ENCODE measurements at places on chromosomes 5 and 9.

DNA sequence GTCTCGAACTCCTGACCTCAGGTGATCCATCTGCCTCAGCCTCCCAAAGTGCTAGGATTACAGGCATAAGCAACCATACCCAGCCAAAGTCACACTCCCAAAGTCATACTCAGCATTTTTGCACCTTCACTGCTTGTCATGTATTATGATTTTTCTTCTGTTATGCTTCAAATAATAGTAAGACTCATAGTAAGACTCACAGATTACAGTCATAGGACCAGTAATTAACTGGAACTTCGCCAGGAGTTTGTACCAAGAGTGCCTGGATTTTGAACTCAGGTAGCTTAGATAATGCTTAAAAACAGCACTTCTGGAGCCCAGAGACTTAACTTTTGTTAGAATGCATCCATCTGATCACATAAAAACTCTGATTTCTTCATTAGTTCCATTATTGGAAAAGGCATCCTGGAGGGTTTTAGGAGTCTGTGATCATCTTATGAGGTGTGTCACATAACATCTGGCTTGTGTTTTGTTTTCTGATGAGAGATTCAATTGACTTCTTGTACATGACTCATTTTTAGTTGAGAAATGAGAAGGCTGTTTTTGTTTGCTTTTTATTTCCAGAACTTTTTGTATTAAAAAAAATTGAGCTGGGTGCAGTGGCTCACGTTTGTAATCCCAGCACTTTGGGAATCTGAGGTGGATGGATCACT is 131.5 kb downstream of the ADAMTS19 start:
- H3K36me3 ChIP-seq = no peaks in the 10 kb centered on the region
- no peak overlapping the region for H3K27ac ChIP-seq
- no peaks in the 10 kb centered on the region for H3K27me3 ChIP-seq
- DNase-seq = no peak
- no peak overlapping the region for H3K4me3 ChIP-seq

DNA sequence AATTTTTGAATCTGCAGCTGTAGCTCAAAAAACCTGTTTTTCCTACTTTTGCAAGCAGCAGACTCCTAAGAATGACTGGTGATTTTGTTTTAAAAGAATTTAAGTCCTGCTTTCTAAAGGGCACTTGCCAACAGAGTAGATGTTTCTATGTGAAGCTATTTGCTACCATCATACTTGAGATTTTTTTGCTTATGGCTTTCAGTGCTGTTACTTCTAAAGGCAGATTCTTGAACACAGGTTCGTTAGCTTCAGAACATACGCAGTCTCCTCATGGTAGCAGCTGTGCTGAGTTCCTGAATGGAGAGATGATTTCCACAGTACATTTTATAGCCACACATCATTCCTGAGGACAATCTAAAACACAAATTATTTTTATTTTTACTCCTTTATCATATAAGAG is 24.4 kb upstream of the ELL2 start:
- no peak for DNase-seq
- no peaks in the 10 kb centered on the region for H3K4me1 ChIP-seq
- H3K27ac ChIP-seq = no peak overlapping the region
- no peaks in the 10 kb centered on the region for H3K27me3 ChIP-seq
- no peak overlapping the region for H3K4me3 ChIP-seq
- H3K36me3 ChIP-seq = no peaks in the 10 kb centered on the region

- DNase-seq = no peak
- no peaks in the 10 kb centered on the region for H3K4me1 ChIP-seq
- H3K27me3 ChIP-seq = no peaks in the 10 kb centered on the region
- no peak overlapping the region for H3K27ac ChIP-seq
These were observed 16.7 kb downstream of the IQGAP2 start for GRCh38 chr5:76419597-76420298.

DNA sequence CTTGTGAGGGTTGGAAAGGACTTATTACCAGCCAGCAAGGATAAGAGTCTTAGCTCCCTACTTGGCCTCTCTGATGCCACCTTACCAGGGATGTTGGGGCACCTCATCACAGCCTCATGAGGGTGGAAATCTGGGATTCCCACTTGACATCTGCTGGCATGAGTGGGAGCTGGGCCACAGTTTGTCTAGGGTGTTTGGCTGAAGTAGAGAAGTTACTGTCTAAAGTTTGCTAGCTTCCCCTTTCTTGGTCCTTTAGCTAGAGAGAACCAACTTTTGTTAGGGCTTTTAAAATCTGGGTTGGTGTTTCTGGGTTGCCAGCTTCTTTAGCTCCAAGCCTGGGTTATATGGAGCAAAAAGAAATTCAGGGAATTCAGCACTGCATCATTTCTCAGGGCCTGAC is 57.5 kb upstream of the GNA14 start:
- H3K4me3 ChIP-seq = no peak overlapping the region
- H3K27ac ChIP-seq = no peak overlapping the region
- no peaks in the 10 kb centered on the region for H3K36me3 ChIP-seq
- no peaks in the 10 kb centered on the region for H3K4me1 ChIP-seq

- no peaks in the 10 kb centered on the region for H3K4me1 ChIP-seq
- no peak overlapping the region for H3K4me3 ChIP-seq
- DNase-seq = no peak
- no peaks in the 10 kb centered on the region for H3K36me3 ChIP-seq
These were observed 666.9 kb upstream of the KLF4 start for GRCh38 chr9:108156270-108156998.

DNA sequence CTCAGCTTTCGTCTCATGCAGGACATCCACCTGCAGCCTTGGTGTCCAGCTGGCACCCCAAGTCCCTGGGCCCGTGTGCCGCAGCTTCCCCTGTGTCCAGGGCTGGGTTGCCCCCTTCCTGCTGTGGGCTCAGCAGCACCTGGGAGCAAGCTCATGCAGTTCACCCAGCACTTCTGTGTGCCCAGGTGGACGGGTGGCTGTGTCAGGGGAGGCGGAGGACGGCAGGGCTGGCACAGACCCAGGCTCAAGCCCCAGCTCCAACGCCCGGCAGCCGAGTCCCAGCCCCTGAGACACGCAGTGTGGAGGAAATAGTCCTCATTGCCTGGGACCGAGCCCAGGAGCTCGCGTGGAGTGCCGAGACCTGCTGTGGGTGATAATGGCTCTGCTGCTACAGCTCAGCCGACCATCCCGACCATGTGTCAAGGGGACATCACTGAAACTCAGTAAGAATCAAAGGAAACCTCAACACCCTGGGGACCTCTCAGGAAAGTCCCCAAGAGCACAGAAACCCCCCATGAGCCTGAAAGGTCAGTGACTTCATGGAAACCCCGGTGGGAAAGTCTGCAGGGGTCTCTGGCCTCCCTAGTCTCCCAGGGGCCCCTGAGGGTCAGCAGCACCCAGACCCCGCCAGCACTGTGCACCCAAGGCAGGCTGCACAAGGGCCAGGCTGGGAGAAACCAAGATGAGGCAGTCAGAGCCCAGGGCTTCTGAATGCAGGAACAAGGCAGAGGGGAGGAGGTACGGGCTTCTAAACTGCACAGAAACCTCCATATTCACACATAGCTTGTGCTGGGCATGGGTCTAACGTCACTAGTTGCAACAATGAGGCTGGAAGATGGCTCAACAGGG is 38.8 kb downstream of the LPCAT1 start:
- no peaks in the 10 kb centered on the region for H3K4me1 ChIP-seq
- no peak overlapping the region for H3K27ac ChIP-seq
- H3K36me3 ChIP-seq = peaks cover 45% of the 10 kb centered on the region
- no peaks in the 10 kb centered on the region for H3K27me3 ChIP-seq
- H3K4me3 ChIP-seq = no peak overlapping the region
- no peak for DNase-seq

DNA sequence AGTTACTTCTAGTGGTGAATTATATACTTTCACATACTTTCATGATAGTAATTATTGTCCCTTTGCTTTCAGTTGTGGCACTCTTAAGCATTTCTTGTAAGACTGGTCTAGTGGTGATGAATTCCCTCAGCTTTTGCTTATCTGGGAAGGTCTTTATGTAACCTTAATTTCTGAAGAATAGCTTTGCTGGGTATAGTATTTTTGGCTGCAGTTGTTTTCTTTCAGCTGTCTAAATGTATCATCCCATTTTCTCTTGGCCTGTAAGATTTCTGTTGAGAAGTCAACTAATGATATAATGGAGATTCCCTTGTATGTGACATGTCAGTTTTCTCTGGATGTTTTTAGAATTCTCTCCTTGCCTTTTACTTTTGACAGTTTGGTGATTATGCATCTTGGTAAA is 41.0 kb downstream of the TMEM38B start:
- no peaks in the 10 kb centered on the region for H3K27me3 ChIP-seq
- no peaks in the 10 kb centered on the region for H3K4me1 ChIP-seq
- H3K27ac ChIP-seq = no peak overlapping the region

DNA sequence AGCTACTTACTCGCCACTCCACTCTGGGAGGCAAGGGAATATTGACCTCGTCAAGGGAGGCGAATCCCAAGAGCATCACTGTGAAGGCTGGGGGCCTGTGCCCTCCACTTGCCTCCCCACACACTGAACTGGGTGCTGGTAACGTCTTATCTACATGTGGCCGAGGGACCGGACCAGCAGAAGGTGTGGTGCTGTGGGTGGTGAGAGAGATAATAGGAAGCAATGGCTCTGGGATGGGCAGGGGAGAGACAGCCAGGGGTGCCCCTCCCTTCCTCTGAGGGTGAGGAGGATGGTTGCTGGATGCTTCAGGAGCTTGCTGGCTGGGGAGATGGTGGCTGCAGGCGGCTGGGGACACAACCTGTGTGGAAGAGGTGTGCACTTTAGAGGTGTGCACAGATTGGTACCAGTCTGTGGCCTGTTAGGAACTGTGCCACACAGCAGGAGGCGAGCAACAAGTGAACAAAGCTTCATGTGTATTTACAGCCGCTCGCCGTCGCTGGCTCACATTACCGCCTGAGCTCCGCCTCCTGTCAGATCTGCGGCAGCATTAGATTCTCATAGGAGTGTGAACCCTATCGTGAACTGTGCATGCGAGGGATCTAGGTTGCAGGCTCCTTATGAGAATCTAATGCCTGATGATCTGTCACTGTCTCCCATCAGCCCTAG is 100.3 kb downstream of the ENTREP1 start:
- no peak overlapping the region for H3K27ac ChIP-seq
- no peaks in the 10 kb centered on the region for H3K36me3 ChIP-seq
- H3K27me3 ChIP-seq = no peaks in the 10 kb centered on the region

DNA sequence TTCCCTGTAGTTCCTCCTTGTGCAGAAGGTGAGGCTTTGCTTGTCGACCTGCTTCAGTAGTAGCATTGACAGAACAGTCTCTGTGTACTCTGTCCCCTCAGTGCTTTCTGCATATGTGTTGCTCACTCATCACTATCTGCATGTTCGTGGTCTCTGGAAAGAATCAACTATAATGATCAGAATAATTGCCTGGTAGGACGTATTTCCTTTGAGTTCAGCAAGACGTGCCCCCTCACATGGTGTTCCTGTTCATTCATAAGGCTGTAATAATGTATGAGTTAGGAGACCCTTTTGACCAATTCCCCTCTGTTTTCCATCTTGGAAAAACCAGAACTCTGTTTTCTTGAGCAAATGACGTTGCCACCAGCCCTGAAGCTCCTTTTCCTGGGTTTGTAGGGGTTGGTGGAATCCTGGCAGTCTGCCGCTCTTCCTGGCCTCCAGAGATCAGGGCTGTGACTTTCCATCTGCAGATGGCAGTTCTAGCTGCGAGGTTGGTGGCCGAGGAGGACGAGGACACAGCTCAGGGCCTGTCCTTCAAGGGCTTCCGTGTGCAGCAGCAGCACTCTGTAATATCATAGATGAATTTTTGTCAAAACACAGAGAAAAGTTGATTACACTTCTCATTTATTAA is 61.9 kb downstream of the EXOSC2 start:
- no peak overlapping the region for H3K27ac ChIP-seq
- no peak for DNase-seq
- H3K27me3 ChIP-seq = no peaks in the 10 kb centered on the region
- no peak overlapping the region for H3K4me3 ChIP-seq
- peaks cover 5% of the 10 kb centered on the region for H3K4me1 ChIP-seq

GRCh38 chr5:179313849-179314521 is 31.3 kb downstream of the ADAMTS2 start:
- no peak overlapping the region for H3K4me3 ChIP-seq
- no peak for DNase-seq
- H3K27ac ChIP-seq = no peak overlapping the region
- H3K27me3 ChIP-seq = no peaks in the 10 kb centered on the region
- H3K36me3 ChIP-seq = no peaks in the 10 kb centered on the region
- no peaks in the 10 kb centered on the region for H3K4me1 ChIP-seq

DNA sequence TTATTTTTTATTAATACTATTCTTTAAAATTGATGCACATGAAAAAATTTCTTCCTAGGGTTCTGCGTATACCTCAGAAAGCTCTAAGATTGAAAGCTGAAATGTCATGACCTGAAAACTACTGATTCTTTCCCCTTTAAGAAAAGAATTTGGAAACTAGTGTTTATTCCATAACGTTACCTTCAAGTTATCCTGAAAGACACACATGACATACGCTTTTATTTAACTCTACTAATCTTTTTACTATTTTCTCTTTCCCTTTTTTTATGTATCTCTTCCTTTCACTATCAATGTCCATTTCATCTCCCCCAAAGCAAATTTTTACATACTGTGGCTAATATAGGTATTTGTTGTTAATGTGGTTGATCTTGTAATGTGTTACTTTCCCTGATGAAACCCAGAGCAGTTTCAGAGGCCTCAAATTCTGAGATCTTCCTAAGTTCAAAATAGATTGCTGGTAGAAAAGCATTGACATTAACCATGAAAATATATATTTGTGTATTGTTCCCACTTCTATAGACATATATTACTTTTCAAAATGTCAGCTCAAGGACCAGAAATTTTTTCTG is 7.4 kb downstream of the NIPBL start:
- no peak overlapping the region for H3K27ac ChIP-seq
- H3K36me3 ChIP-seq = no peaks in the 10 kb centered on the region
- DNase-seq = no peak
- no peaks in the 10 kb centered on the region for H3K27me3 ChIP-seq
- H3K4me1 ChIP-seq = no peaks in the 10 kb centered on the region

Measured in iPS DF 6.9 (cell line).